Natural killer cell (primary cell): ENCODE measurements at places on chromosomes 2 and 18. TPM values are rescaled to one million over a fixed set of nuclear protein-coding genes. Genes with fewer than 3 reads are reported as not detected.

Gene DQX1
- not detected for total RNA-seq

Gene CCBE1
- total RNA-seq, result not detected

Gene GNLY
- total RNA-seq, result 4,938 TPM

Gene RUFY4
- 0.82 TPM for total RNA-seq

Gene CLHC1
- total RNA-seq, result 5.6 TPM

Gene FAM237A
- total RNA-seq, result not detected

Gene NLRC4
- total RNA-seq, result 0.36 TPM

Gene PFN4
- total RNA-seq, result not detected

Gene CYB5A
- total RNA-seq, result 14.6 TPM

Gene SERPINB2
- 9.0 TPM for total RNA-seq

Gene NOSTRIN
- total RNA-seq, result not detected

Gene LIPG
- total RNA-seq, result not detected

Gene NEU2
- total RNA-seq, result not detected

Gene DSC2
- not detected for total RNA-seq

Gene CENPO
- total RNA-seq, result 11.2 TPM

Gene ARHGEF33
- total RNA-seq, result not detected

Gene EMILIN1
- total RNA-seq, result 0.31 TPM

Gene DNAJC5G
- total RNA-seq, result not detected

Gene ALPG
- total RNA-seq, result not detected

Gene CNGA3
- not detected for total RNA-seq

Gene FBXO41
- 13.8 TPM for total RNA-seq

Gene TMEM150A
- total RNA-seq, result 13.3 TPM

Gene KLHL30
- total RNA-seq, result not detected

Gene GAREM1
- not detected for total RNA-seq

Gene LOXL3
- total RNA-seq, result 0.43 TPM

Gene ASB18
- total RNA-seq, result not detected

Gene RHOB
- 50.8 TPM for total RNA-seq

Gene CTNNA2
- not detected for total RNA-seq

Gene RESP18
- not detected for total RNA-seq

Gene C1GALT1C1L
- total RNA-seq, result not detected

Gene MYO1B
- 0.80 TPM for total RNA-seq

Gene NEUROD1
- total RNA-seq, result not detected

Gene TIGD1
- total RNA-seq, result 10.6 TPM

Gene PRKAG3
- total RNA-seq, result not detected

Gene CYP26B1
- total RNA-seq, result not detected

Gene INHBB
- total RNA-seq, result not detected

Gene PIAS2
- 50.0 TPM for total RNA-seq

Gene SATB2
- total RNA-seq, result 2.8 TPM

Gene CCDC141
- 2.0 TPM for total RNA-seq

Gene PPP1R1C
- total RNA-seq, result not detected

Gene NFATC1
- 37.1 TPM for total RNA-seq

Gene SLC9A4
- not detected for total RNA-seq

Gene SDC1
- not detected for total RNA-seq

Gene UGT1A10
- total RNA-seq, result not detected

Gene UPP2
- total RNA-seq, result not detected

Gene HOXD11
- not detected for total RNA-seq

Gene CHRND
- total RNA-seq, result not detected

Gene TNFAIP6
- total RNA-seq, result 0.83 TPM

Gene NAGK
- total RNA-seq, result 74.9 TPM

Gene LIMS1
- 34.8 TPM for total RNA-seq

Gene CPSF3
- total RNA-seq, result 28.4 TPM

Gene RIT2
- not detected for total RNA-seq

Gene SAP130
- 33.6 TPM for total RNA-seq
